ENCODE measurements at places on chromosomes 2 and 18.

- no peak for DNase-seq
Measured at GRCh38 chr2:1353124-1353523, 60.1 kb upstream of the TPO start.

GRCh38 chr18:74351354-74351753 is 35.7 kb downstream of the C18orf63 start:
- peak; percentile 52 for DNase-seq

- no peak for DNase-seq
Measured at GRCh38 chr2:233464531-233465240, 101.9 kb downstream of the USP40 start.

DNA sequence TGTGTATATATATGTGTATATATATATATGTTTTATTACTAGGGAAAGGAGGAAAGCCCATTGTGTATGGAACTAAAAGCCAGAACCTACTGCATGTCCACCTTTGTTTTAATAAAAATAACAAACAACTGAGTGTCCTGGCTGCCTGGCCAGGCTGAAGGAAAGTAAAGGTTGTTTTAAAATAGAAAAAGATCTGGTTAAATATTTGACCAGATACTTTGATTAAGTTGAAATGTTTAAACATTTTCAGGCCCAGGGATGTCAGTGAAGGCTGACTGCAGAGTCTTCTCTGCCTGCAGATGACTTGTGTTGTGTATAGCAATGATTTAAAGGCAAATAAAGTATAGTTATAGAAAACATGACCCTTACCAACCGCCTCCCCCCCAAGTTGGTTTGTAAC is 22.8 kb downstream of the SPTBN1 start:
- no peak for DNase-seq

DNA sequence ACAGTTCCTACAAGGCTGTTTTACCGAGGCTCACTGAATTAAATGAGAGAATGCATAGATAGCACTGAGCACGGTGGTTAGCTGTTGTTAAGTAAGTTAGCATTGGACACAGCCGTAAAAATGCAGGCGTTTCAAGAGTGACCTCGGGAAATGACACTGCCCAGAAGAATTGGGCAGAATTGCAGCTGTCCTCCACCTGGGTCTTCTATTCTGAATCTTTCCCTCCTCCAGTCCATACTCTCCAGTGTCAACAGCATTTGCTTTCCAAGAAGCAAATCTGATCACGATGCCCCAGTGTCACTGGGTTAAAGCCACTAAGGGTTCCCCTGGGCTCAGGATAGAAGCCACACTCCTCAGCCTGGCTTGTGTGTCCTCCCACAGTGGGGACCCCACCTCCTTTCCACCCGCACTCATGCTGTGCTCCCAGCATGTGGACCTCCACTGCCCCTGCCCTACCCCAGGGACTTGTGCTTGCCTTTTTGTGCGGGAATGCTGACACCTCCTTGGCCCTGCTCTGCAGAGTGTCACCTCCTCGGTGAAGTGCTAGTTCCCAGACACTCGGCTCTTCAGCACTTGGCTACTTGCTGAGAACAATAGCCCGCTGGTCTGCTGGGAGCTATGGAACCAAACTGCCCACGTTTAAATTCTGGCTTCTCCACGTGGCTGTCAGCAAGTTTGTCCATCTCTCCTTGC is 135.0 kb downstream of the ANTXR1 start:
- DNase-seq: no peak

DNA sequence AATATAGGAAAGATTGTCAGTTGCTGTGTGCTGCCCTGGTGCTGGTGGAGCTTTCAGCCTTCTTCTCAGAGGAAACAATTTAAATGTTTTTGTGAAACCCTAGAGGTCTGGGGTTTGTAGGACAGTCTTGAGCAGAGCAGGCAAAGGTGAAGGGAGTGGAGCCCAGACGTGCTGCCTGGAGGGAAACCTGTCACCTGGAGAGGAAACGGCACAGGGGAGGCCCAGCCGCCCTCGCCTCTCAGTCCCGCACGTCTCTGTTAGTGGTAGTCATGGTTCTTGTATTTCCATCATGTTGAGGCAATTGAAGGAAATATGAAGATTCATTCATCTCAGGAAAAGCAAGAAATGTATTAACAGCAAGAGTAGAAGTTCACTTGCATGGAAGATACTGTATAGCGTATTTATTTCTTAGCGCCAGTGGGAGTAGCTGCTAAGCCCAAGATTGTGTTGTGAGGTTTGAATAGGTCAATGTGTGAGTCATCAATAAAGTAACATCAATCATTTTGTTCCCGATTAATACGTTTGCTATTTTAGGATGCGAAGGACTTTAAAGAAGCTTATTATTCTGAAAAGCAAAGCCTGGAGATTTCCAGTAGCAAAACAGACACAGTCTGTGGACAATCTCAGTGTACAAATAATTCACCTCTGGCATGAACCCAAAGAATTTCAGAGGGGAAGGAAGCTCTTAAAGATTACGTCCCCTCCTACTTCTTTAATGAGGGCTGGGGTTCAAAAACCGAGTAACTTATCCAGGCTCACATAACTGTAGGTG is 70.4 kb downstream of the LRRFIP1 start:
- DNase-seq: no peak

DNA sequence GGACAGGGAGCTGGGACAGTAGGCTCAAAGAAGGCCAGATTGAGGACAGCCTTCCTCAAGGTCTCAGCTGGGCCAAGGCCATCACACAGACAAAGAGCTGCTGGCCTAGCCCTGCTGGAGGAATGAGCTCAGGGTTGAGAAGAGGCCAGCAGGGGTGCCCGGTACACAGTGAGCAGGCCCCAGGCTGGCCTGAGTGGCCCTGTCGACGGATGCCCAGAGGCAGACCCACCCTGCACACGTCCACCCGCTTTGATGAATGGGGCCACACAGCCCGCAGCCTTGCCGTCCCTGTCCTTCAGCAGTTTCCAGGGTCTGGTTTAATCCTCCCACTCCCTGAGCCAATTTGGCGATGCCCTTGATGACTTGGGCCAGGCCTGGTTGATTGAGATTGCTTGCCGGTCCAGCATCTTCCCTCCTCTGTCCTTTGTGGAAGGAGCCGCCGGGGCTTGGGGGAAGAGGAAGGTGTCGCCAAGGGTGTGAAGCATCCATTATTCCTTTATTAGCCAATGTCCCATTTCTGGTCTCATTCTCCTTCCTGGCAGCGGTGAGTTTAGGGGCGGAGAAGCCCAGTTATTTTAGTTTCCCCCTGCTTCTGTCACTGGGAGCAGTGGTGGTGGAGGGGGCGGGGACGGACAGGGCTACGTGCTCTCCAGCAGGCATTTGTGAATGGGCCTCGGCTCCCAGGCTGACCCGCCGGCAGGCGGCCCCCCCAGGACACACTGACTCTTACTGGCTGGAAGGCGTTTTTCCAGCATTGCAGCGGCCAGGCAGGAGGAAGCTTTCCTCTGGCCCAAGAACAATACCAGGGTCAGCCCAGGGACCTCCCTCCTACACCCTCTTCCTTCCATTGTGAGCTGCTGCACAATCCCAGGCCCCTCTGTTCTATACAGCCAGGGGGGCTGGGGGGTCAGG is 141.8 kb downstream of the CTIF start:
- no peak for DNase-seq

- DNase-seq: no peak
Measured at GRCh38 chr2:156663757-156664409, 227.7 kb downstream of the GPD2 start.

GRCh38 chr18:77121523-77121922 is 11.1 kb downstream of the MBP start:
- DNase-seq: no peak

DNA sequence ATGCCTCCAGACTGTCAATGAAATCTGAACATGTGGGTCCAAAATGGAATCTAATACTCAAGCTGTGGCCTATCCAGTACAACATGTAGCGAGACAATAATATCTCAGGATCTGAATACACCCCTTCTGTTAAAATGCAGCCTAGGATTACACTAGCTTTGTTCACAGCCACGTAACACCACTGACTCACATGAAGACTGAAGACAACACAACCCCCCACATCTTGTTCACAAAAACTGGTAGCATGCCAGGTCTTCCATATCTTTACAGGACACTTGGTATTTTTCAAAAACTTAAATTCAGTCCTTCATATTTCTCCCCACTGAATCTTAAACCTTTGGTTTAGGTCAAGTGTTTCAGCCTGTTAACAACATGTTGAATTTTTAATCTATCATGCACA is 84.2 kb downstream of the SLC8A1 start:
- no peak for DNase-seq

DNA sequence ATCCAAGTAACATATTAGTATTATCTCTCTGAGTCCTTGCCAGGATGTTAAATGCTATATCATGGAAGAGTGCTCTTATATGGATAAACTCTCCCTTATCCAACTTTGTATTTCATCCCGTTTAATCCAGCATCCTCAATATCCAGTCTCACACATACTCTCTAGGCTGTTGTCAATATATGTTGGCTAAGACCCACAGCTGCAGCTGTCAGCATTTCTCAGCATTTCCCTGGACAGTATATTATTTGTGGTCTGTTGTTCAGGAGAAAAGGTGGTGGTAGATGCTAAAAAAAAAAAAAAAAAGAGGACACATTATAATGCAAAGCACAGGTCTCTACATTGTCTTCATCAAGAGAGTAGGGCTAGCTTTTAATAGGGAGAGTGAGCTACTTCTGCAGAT is 1368.0 kb upstream of the ZEB2 start:
- DNase-seq: no peak

DNA sequence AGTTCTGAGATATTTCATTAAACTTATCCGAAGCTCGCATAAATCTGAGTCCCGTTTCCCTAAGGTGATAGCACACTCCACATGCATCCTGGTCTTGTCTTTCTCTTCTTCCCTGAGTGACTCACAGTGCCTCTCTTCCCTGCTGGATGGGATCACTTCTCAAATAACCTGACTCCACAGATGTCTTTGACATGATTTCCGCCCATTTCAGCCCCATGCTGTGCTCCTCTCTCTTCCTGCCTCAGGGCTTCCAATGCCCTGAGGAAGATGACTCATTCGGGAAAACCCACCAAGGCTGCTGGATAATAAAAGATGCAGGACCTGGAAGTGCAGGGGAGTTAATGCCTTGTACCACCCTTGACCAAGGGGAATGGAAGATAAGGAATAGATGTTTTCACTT is 441.7 kb upstream of the SOX11 start:
- no peak for DNase-seq

- no peak for DNase-seq
Measured at GRCh38 chr2:240909216-240909974, 3.3 kb downstream of the CROCC2 start.

DNA sequence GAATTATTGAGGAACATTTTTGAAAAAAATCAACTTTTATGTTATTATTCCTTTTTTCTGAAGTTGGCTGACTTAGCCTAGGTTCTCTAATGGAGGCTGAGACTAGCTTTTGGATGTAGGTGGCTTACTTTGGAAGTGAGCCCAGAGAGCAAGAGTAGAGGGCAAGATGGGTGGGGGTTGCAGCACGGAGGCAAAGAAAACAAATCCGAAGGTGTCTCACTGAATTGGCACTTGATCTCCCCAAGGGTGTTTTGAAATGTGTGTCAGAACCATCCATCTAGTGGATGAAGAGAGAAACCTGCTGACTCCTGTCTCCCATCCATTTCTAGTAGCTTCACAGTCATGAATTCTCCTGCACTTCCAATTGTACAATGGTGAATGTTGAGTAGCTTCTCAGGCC is 390.7 kb downstream of the TMEM182 start:
- DNase-seq: no peak

GRCh38 chr2:72605836-72606442 is 219.9 kb downstream of the EXOC6B start:
- no peak for DNase-seq

DNA sequence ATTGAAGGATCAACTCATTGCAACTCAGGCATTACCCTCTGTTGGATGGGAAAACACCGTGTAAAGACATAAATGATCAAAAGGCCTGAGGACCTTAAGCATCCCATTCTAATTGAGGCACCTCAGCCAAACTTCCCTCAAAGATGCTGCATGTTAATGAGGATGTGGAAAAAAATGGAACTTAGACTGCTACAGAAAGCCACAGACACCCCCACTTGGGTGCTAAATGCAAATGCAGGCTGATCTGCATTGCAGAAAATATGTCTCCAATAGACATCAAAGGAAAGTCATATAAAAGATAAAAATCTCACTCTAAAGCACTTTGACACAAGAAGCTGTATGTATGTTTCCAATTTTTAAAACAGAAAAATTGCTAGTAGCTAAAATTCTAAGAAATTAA is 504.7 kb downstream of the KCNJ3 start:
- no peak for DNase-seq

- DNase-seq: no peak
Measured at GRCh38 chr2:30464544-30465170, 17.6 kb downstream of the LCLAT1 start.

- DNase-seq: no peak
Measured at GRCh38 chr2:27162151-27163121, 13.6 kb downstream of the TCF23 start.

- no peak for DNase-seq
Measured at GRCh38 chr18:53756610-53756972, 467.9 kb downstream of the MBD2 start.

DNA sequence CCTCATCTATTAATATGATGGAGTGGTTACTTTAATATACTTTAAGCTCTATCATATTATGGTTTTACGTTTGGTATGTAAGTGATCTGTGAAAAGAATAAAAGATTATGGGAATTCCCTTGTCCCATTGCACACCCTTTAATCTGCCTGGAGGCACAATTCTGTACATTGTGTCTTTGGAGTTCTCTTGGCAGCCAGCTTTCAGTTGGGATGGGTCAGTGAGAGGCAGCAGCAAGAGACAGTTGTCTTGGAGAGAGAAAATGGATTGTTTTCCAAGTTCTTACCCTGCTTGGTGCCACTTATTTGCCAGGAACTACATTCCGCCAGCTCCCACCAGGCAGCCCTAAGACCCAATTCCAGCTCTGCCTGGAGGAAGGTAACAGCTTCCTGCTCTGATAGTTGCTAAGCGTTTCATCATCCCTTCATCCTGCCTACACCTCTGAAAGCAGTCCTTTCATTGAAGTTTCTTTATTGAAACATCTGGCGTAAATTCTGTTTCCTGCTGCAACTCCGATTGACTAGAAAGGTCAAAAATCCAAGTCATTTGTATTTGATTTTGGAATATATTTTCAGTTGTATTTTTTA is 365.2 kb downstream of the AKAIN1 start:
- no peak for DNase-seq

Measured in inflammatory macrophage treated with lipopolysaccharide for 4 hours (primary cell).